ENCODE measurements at places on chromosomes 11 and 22. TPM values are rescaled to one million over a fixed set of nuclear protein-coding genes. Genes with fewer than 3 reads are reported as not detected.
A peak's percentile ranks its signal among the peaks of the same experiment; 100 is the strongest.

The CRACR2B gene
- 12.7 TPM for polyA plus RNA-seq

GRCh38 chr11:70483077-70483861 is 84.9 kb downstream of the CTTN start:
- DNase-seq = peak; percentile 18

DNA sequence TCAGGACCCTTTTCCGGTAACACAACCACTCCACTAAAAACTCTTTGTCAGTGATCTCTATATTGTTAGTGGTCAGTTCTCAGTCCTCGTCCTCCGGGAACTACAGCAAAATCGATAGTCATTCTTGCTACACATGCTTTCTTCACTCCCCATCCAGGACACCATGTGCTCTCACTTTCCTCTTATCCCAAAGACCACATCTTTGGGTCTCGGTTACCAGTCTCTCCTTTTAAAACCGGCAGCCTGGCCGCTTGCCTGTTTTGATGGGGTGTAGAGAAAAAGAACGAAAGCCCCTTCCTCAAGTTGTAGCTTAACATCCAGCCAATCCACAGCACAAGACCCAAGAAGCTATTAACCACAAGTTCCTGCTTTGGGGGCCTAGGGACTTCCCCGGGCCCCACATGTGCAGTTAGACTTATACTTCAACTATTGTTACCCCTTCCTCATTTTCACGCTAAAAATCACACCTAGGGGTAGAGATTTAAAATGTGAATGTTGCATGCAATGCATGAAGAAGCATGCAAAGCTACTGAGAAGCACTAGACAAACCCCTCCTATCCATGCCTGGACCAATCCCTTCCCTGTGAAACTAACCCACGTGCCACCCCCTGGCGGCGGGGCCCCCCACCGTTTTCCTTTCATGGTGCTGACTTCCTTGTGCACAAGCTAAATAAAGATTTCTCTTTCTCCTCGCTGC is 1.5 kb upstream of the TOLLIP start:
- peak; percentile 32 for DNase-seq

DNA sequence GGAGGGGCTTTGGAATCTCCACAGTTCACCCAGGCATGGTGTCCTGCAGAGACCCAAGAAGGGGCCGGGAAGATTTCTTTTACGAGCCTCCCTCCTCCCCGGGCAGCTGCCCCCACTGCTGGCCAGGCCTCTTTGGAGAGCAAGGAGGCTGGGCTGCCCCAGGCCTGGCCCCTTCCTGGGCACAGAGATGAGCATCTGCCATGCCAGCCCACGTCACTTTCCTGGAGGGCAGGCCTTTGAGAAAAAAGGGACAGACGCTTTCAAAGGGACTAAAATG is 60.5 kb upstream of the FGF3 start:
- DNase-seq = no peak
